ENCODE measurements at places on chromosomes 1 and 21.

GRCh38 chr1:38780133-38780532 is 79.4 kb downstream of the RRAGC start:
- DNase-seq = no peak

DNA sequence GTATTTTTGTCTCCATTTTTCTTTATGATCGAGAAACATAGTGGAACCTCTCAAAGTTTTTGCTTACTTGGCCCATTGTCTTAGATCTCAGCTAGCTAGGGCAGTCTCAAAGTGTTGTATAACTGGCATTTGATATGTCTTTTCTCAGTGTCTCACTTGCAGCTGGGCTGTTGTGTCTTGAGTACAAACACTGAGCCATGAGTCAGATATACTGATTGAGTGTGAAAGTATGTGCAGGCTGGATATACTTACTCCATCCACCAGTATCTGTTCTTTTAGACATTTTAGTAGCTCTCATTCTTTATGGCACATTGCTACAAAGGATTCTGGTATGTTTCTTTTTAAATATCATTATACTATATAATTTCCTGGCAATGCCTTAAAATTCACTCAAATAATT is 14.3 kb upstream of the GPR52 start:
- no peak for DNase-seq

DNA sequence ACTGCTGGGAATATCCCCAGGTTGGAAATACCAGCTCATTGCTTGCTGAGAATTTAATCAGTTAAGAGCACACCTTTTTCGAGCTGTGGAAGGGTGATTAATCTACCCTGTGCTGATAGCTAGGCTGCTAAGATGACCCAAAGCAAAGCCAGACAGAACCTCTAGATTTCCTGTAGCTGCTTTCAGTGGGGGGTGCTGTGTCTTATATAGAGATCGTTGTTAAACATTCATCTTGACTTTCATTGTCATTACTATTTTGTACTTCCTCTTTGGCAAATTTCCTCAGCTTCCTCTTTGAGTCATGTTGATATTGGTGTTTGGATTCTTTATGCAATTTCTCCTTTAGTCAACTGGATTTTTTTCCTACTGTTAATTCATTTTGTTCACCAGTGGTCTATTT is 155.3 kb downstream of the DISC1 start:
- no peak for DNase-seq

GRCh38 chr1:66300280-66300971 is 233.5 kb upstream of the SGIP1 start:
- DNase-seq = no peak

DNA sequence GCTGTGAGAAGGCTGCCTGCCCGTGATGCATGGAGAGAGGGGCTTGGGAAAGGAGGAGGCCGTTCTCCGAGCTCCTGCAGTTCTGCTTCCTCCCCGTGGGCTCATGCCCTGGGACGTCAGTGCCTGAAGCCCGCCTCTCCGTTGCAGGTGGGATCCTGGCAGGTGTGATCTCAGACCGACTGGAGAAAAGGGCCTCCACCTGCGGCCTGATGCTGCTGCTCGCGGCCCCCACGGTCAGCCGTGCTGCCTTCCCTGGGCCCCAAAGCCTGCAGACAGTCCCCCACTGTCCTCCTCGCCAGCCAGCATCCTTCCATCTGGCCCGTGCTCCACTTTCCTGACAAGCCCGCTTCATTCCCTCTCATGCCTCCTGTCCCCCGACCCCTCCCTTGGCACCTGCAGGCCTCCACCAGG is 50.9 kb downstream of the SLC37A1 start:
- no peak for DNase-seq

DNA sequence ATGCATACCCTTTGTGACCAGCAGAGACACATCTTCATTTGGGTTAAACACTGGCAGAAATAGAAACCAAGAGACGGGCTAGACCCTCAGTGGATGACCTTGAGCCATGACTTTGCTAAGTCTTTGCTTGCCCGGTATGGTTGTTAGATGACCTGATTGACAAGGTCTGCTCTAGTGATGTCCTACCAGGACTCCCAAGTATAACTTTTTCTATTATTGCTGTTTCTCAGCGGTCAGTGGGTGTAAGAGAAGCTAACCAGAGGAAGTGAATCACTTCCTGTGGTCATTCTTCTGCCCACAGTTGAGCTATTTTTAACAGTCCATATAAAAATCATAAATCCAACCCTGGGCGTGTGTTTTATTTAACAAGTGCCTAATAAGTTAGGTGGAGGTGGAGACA is 126.2 kb upstream of the ETS2 start:
- no peak for DNase-seq

GRCh38 chr1:60765204-60765603 is 317.2 kb upstream of the NFIA start:
- DNase-seq = peak; percentile 15

- DNase-seq = no peak
Observed at GRCh38 chr21:38949070-38949380, 143.3 kb downstream of the ETS2 start.

DNA sequence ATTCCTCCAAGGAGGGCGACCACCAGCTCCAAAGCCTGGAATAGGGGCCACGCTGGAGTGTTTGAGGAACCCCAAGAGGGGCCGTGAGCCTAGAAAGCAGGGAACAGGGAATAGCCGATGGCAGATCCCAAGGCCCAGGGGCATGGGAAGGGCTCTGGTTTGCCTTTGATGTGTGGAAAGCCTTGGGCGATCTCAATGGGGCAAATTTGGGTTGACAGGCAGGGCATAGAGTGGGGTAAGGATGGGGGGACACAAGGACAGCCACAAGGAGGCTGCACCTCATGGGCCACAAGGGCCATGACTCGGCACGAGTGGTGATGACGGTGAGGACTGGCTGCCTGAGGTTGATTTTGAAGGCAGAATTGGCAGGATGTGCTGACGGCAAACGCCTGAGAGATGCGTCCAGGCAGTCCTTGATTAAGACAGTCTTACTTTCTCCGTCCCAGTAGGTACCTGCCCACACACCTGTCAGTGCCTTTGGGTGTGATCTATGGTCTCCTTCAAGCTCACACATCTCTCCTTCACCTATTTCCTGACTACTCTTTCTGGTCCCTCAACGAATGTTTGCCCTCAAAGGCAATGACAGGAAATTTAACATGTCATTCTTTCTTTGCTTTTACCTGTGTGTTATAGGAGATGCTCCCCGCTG is 2.0 kb upstream of the TMPRSS3 start:
- no peak for DNase-seq

DNA sequence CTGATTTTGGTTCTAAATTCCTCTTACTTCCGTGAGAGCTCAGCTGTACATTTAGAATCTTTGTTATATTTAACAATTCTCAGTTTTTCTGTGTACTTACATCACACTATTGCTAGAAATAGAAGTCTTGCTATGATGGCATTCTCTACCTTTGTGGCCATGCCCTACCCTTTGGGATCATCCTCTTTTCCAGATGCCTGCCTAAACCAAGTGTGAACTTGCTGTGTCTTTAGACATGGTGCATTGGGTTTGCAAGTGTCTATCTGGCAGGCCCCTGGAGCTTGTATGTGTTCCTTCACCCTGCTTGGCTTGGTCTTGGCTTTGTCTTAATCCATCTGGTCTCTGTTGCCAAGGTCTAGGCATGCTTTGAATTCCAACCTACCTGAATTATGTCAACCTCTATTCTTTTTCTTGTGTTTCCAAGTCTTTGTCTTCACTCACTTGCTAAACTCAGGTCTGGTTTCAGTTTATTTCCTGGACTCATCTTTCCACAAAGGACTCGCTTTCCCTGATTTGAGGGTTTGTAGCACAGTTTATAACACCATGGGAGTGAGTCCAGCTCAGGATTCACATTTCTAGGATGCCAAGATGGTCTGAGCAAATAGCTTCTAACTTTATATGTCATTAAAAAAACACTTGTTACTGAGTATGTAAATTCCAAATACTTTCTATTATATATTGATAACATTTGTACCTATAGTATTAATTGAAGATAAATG is 20.6 kb upstream of the APOBEC4 start:
- DNase-seq = no peak

DNA sequence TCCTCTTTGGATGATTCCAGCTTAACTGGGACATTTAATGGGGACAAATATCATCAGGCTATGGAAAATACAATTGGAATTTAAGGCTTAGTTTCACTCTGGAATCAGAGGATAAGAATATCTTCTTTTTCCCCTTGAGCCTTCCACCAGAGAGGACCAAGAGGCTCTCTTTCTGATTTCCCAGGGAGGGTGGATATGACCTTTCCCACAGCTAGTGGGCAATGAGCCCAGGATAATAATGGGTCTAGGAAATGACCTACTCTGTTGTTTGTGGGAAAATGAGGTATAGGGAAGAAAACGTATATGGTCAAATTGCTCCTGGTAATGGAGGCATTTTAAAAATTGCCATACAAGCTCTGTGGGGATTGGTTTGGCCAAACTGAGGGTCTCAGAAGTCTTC is 1.9 kb downstream of the OR6Y1 start:
- no peak for DNase-seq

DNA sequence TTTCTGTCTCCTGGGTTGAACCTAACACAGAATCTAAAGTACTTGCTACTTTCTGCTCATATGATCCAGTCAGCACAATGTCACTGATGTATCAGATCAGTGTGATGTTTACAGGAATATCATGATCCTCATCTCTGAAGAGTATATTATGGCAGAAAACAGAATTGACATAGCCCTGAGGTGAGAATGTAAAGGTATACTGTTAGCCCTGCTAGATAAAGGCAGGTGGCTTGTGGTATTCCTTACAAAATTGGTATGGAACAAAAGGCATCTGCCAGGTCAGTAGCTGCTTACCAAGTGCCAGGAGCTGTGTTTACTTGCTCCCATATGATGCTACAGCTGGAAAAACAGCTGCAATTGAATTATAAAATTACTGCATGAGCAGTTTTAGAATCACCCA is 30.5 kb downstream of the AADACL4 start:
- DNase-seq = no peak

- DNase-seq = no peak
Observed at GRCh38 chr1:236733653-236734052, 47.4 kb downstream of the ACTN2 start.

DNA sequence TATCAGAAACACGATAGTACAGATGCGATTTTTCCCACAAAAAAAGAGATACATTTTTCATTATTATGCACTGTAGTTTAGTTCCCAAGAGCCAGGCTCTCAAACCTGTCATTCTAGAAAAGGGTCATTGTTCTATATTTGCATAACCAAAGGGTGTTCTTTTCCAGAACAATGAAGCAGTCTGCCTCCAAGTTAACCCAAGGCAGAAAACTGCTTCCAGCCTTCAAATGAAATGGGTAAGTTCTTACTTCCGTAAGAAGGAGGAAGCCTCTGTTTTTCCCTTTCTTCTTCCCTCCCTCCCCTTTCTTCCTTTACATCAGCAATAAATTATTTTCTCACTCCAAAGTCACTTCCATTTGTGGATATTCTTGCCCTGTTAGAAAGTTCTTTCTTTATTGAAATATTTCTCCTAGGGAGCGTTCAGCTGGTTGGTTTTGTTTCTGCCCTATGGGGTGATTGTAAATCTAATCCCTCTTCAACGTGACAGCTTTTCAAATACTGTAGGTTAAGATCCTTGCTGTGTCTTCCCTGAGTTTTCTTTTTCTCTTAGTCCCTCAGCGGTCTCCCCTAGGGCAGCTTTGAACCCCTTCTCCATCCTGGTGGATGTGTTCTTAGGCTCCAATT is 77.3 kb upstream of the PTGFRN start:
- no peak for DNase-seq

DNA sequence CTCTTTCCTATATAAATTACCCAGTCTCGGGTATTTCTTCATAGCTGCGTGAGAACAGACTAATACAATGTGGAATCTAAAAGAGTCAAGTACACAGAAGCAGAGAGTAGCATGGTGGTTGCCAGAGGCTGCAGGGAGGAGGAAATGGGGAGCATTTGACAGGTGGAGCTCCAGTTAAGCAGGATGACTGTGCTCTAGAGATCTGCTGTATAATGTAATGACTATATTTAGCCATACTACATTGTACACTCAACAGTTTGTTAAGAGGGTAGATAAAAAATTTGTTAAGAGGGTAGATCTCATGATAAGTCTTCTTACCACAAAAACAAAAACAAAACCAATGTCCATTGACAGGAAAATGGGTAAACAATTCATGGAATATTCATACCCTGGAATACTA is 82.1 kb downstream of the MT1HL1 start:
- DNase-seq = no peak

DNA sequence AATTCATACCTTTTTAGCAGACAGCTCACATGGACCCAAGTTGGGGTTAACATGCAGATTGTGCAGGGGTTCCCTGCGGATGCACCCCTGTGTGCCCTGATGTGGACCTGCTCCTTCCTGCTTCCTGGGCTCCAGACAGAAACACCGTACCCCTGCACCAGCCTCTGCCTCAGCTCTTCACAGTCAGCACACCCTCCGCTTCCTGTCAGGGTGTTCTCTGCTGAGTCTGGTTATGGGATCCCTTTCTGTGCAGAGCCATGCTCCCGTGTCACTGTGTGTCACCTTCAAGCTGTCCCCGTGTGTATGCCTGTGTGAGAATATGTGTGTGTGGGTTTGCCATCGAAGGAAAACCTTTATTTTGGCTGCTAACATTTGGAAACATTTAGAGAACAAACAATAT is 48.7 kb upstream of the KCNJ15 start:
- no peak for DNase-seq

DNA sequence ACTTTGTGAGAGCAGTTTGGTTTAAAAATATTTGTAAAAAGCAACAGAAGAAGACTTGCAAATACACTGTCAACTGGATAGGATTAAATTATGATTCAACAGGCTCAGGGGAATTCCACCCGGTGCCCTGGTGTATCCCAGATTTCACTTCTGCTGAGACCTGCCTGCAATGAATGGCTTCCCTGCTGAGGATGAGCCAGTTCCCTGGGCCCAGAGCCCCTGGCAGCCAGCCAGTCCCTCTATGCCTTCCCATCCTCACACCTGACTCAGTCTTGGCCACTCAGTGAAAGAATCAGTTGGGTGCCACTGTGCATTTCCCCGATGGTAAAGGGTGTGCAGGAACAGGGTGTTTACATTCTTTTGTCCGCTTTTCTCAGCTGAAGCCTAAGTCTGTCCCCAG is 64.4 kb downstream of the KCTD3 start:
- peak; percentile 64 for DNase-seq

DNA sequence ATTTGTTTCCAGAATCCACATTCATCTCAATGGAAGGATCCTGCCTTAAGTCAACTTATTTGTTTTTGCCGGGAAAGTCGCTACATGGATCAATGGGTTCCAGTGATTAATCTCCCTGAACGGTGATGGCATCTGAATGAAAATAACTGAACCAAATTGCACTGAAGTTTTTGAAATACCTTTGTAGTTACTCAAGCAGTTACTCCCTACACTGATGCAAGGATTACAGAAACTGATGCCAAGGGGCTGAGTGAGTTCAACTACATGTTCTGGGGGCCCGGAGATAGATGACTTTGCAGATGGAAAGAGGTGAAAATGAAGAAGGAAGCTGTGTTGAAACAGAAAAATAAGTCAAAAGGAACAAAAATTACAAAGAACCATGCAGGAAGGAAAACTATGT is 2.6 kb downstream of the GADD45A start:
- DNase-seq = no peak

GRCh38 chr1:230310381-230311163 is 115.6 kb downstream of the PGBD5 start:
- DNase-seq = peak; percentile 20

- no peak for DNase-seq
Observed at GRCh38 chr1:199522936-199523335, 504.6 kb upstream of the NR5A2 start.
